Hematopoietic multipotent progenitor cell (in vitro differentiated cells): ENCODE measurements at places on chromosomes 6 and 20.

DNA sequence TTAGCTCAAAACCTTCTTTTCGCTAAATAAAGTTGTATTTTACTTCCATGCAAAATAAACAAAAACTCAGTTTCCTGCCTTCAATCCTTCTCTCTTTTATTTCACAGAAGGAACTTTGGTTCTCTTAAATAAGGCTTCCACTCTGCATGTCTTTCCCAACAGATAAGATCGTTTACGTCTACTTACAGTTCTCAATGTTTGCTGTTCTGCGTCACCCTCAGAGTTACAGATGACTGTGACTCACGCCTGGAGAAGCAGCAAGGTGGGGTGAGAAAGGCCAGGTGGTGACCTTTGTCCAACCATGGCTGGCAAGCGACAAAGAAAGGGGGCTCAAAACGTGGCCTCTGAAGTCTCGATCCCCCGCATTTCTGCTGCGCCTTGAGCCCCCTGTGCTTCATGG is 51.4 kb upstream of the RPS6KA2 start:
- DNase-seq = no peak

DNA sequence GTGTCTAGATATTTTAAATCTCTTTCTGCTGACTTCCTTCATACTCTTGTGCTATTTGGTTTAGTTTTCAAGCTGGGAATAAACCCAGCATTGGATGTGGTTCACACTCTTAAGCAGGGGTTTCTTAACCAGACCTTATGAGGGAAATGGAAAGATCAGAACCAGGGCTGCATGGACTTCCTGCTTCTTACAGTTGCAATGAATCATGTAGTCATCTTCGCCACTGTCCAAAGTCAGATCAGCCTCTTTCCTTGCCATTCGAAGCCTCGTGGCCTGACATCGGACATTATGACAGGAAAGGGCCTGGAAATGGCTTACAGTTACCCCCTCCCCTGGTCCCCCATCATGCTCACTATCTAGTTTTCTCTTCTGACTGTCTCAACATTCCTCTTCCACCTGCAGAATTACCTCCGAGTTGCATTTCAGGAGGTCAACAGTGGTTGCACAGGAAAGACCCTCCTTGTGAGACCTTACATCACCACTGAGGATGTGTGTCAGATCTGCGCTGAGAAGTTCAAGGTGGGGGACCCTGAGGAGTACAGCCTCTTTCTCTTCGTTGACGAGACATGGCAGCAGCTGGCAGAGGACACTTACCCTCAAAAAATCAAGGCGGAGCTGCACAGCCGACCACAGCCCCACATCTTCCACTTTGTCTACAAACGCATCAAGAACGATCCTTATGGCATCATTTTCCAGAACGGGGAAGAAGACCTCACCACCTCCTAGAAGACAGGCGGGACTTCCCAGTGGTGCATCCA is 16.8 kb upstream of the NAA20 start:
- DNase-seq = no peak

DNA sequence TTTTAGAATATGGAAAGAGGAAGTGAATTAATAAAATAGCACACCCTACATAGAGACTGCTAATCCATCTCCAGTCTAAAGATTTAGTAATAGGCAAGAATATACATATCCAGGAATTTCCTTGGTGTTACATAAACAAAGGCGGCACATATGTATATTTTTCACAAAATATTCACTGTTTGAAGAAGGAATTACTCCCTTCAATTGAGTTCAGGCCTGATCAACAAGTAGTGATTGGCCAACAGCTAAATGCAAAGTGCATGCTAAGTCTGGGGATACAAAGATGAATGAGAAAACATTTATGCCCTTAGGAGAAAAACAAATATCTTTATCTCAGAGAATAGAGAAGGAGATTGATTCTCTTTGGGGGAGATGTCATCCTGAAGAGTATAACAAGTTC is 6.5 kb upstream of the HCRTR2 start:
- no peak for DNase-seq

DNA sequence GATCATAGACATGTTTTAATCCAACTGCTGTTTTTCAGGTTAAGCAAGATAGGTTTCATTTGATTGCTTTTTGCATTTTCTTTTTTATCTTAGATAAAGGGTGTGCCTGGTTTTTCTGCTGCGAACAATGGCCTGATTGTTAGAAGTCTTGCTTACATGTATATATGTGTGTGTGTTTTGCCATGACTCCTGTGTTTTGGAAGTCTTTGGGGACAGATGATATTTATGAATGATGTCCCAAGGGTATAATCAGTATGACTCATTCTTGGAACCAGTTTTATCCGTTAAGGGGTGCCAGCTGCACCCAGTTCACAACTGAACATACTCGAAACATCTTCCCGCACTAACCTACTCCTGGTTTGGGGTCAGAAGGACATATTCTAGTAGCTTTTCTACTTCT is 230.1 kb upstream of the SUPT3H start:
- DNase-seq = no peak

DNA sequence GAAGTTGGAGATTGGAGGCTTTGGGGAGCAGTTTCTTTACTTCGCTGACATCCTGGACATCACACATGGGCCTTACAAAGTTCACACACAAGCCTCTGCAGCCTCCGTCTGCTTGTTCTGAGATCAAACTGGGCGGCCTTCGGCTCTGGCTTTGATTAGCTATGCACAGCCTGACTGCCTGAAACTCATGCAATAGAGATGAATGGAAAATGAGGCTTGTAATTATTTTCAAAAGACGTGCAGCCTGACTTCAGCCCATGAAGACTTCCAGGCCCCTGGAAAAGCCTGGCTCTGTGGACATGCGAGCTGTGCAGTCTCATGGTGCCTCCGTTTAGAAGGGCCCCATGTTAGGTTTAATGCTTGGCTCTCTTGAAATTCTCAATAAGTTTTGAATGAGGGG is 480.5 kb upstream of the SULF2 start:
- DNase-seq = no peak

GRCh38 chr20:1631309-1632151 is 11.7 kb upstream of the SIRPB1 start:
- no peak for DNase-seq

GRCh38 chr6:140915551-140915950 is 1217.2 kb upstream of the GJE1 start:
- DNase-seq = no peak

DNA sequence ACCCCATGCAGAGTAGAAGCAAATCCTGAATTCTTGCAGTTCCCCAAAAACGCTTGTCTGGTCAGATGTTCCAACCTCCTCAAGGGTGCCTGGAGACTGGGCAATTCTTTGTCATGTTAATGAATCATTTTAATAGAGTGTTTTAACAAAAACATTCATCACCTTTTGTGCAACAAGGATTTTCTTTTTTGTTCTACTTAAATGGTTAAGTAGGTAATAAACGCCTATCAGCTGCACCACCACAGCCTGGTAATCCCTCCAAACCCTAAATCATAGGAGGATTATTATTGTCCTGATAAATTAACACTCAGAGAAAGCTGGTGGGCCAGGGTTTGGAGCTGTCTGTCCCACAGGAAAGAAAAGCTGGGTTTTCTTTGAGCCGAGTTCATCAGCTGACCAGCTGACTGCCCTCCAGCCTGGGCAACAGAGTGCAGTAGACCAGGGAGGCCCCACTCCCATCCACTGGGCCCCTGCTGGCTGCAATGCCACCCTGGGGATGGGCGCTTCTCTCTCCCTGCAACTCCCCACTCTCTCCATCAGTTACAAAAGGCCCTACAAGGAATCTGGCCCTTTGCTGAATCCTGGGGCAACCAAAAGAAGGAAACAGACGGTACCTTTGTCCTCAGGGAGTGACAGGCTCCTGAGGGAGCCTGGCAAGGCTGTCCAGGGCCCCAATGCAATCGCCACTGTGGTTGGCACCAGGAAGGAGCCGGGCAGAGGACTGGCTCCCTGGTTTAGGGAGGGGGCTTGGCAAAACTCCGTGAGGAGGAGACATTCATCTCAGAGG is 23.1 kb upstream of the BMP7 start:
- DNase-seq = no peak

- no peak for DNase-seq
Observed at GRCh38 chr6:139939189-139939979, 564.9 kb upstream of the CITED2 start.

GRCh38 chr20:50163570-50164317 is 10.2 kb upstream of the PEDS1 start:
- DNase-seq = no peak

GRCh38 chr20:3751675-3752385 is 15.7 kb downstream of the ADISSP start:
- peak; percentile 57 for DNase-seq

- peak; percentile 9 for DNase-seq
Observed at GRCh38 chr6:36546308-36546919, 865 bp downstream of the STK38 start.

GRCh38 chr6:20492099-20492498 is 42.2 kb upstream of the CDKAL1 start:
- no peak for DNase-seq

GRCh38 chr6:125741336-125741735 is 8.1 kb upstream of the HEY2 start:
- DNase-seq = no peak

- no peak for DNase-seq
Observed at GRCh38 chr6:43436577-43437282, 9.4 kb downstream of the ABCC10 start.

DNA sequence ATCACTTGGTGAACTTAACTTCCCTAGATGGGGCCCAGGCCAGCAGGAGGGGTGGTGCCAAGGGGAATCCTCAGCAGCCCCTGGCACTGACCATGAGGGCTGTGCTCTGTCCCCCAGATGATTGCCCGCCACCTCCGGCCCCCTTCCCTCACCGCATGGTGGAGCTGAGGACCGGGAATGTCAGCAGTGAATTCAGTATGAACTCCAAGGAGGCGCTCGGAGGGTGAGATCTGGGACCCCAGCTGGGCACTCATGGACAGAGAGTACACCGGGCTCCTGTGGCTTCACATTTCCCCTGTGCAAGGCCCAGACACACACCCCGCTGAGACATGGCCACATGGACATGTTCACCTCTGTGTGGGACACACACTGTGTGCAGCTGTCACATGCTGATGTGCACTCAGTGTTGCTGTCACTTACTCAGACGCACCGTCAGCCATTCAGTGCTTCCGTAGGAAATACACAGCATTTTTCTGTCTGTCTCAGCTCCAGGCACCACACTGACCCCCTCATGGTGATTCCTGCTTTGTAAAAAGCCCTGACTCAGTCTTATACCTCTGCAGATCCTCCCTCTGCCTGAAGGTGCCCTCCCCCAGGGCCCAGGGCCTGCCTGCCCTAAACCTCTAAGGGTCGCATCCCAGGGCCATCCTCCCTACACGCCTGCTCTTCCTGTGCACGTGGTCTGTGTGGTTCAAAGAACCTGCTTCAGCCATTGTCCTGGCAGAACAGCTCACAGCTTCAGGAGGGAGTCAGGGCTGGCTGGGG is 4.4 kb downstream of the MYLK2 start:
- DNase-seq = no peak

DNA sequence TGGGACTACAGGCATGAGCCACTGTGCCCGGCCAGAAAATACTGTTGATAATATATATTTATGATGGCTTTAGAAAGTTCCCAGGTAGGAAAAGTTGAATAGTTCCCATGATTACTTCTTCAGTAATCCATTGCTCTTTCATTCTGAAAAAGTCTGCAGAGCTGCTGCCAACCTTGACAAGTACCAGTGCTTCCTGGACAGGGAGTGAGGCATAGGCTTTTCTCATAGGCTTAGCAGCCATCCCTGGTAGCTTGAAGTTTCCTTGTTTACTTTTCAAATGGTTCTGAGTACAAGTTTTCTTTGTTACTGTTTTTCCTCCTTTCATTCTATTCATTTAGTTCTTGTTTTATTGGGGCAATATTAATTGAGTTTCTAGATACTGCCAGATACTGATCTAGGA is 7.8 kb downstream of the RWDD1 start:
- no peak for DNase-seq

DNA sequence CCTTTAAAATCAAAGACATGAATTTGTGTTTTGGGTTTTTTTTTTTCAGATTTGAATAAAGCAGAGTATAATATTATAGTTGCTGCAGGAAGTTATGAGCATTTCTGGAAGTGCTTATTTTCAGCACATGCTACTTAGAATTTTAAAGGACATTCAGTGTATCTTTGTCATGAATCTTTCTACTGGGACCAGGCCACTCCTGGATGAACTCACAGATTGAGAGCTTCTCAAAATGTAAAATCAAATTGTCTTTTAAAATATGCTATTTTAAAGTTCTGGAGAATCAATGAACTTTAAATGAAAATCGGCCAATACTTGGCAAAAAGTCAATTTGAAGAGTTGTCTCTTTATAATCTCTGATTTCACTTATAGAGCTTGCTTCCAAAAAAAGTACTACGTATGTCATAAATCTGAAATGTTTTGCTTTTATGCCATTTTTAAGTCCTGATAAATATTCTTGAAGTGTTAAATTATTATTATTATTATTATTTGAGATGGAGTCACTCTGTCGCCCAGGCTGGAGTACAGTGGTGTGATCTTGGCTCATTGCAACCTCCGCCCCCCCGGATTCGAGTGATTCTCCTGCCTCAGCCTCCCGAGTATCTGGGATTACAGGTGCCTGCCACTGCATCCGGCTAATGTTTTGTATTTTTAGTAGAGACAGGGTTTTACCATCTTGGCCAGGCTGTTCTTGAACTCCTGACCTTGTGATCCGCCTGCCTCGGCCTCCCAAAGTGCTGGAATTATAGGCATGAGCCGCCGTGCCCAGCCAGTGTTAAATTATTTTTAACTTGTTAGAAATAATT is 175.7 kb upstream of the AKAP12 start:
- DNase-seq = no peak

- no peak for DNase-seq
Observed at GRCh38 chr6:130788954-130789353, 38.3 kb upstream of the SMLR1 start.

- DNase-seq = no peak
Observed at GRCh38 chr20:53905019-53905819, 165.2 kb downstream of the BCAS1 start.

DNA sequence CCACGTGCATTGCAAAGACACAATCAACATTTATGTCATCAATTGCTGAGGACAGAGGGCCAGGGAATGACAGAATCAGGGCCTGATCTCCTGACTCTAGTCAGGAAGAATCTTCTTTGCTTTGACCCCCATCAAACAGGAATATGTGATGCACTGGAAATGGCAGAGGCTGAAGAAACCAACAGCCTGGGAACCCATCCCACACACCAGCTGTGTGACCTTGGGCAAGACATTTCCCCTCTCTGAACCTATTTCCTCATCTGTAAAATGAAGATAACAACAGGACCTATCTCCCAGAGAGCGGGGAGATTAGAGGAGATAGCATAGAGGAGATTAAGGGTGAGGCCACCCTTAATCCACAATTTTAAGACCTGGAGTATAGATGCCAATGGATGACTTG is 1.5 kb downstream of the HNF4A start:
- DNase-seq = no peak
